ENCODE measurements at places on chromosomes 11 and 22.

DNA sequence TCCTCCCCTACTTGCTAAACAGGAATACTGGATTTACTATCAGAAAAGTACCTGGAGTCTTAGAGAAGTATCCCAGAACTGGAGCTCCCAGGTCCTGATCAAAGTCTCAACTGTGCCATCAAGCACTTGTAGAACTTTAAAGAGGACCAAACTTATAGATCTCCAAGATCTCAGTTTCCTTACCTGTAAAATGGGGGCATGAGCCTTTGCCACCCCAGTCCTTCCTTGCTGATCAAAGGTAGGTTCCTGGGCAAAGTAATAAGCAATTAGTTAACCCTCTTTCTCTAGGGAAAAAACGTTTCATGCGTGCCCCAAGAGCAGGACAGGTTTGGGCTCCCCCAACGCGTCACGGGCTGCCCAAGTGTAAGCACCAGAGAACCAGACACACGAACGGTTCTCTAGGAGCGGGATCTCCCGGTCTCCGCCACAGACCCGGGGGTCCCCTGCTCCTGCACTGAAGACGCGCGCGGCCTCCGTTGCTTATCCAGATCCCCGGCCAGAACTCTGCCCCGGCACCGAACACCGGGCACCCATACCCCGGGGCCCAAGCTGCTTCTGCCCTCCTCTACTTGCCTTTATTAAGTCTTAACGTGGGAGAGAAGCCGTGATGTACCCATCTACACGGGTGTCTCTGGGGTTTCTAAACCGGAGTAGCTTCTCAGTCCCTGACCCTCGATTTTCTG is 505 bp downstream of the ZNF214 start:
- no peak for DNase-seq

GRCh38 chr11:34575671-34576070 is 45.2 kb upstream of the EHF start:
- DNase-seq = no peak

GRCh38 chr11:20962581-20962980 is 293.2 kb downstream of the NELL1 start:
- DNase-seq = no peak

GRCh38 chr22:50581950-50582492 is 628 bp downstream of the CHKB start:
- DNase-seq = no peak

DNA sequence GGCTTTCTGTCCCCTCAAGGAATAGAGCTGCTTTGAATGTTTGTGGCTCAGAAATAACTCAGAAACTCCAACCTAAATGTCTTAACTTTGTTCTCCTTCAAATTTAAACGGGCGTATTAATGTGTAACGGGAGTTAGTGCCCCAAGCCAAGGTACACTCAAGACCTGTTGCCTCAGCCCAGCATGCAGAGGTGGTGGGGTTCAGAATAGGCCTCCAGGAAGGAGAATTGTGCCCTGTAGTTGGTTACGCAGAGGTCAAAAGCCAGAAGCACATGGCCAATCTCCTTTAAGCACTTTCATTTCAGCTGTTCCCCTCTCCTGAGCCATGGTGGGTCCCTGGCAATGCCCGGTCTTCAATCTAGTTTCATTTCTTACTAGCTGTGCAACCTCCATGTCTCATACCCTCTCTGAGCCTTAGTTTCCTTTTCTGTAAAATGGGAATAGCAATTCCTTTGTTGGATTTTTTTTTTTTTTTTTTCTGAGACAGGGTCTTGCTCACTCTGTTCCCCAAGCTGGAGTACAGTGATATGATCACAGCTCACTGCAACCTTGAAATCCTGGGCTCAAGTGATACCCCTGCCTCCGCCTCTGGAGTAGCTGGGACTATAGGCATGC is 4.2 kb downstream of the HMOX1 start:
- DNase-seq = no peak

Data from DND-41 (cell line).